ENCODE measurements at places on chromosomes 5 and 9. TPM values are rescaled to one million over a fixed set of nuclear protein-coding genes. Genes with fewer than 3 reads are reported as not detected.

The MEGF9 gene
- 6.3 TPM for total RNA-seq

The ANKRD33B gene
- total RNA-seq = 19.1 TPM

The IL7R gene
- 0.90 TPM for total RNA-seq

The PLPP7 gene
- total RNA-seq = 3.3 TPM

The TMEM232 gene
- total RNA-seq = 0.21 TPM

The MAPK9 gene
- 44.1 TPM for total RNA-seq

The NUTM2G gene
- not detected for total RNA-seq
